ENCODE measurements at places on chromosomes 11 and 22.
A peak's percentile ranks its signal among the peaks of the same experiment; 100 is the strongest.

DNA sequence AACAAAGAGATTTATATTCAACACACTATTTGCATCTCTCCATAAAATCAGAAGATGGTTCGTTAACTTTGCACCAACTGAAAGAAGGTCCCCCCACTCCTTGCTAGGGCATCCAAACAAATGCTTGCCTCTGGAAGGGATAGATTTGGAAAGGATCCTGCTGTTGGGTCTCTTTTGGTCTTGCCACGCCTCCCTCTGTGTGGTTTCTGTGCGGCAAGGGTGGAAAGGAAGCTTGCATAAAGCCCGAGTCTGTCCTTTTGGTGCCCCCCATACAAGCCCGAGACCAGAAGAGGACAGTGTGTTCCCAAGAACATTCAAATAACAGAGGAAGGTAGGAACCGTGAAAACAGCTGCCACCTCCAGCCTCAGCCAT is 15.1 kb downstream of the SCGB1A1 start:
- H3K27me3 ChIP-seq: no peaks in the 10 kb centered on the region
- no peak for DNase-seq
- peaks cover 12% of the 10 kb centered on the region for H3K4me1 ChIP-seq
- peak overlapping the region; percentile 54 for H3K27ac ChIP-seq

- H3K4me3 ChIP-seq: no peak overlapping the region
- no peak overlapping the region for H3K27ac ChIP-seq
- H3K27me3 ChIP-seq: no peaks in the 10 kb centered on the region
- no peak for DNase-seq
- peaks cover 12% of the 10 kb centered on the region for H3K36me3 ChIP-seq
Measured at GRCh38 chr11:14262271-14262846, 96.6 kb downstream of the RRAS2 start.

- DNase-seq: no peak
- H3K36me3 ChIP-seq: no peaks in the 10 kb centered on the region
- no peak overlapping the region for H3K4me3 ChIP-seq
- no peak overlapping the region for H3K27ac ChIP-seq
Measured at GRCh38 chr11:6742260-6742659, 29.5 kb downstream of the OR2AG2 start.

DNA sequence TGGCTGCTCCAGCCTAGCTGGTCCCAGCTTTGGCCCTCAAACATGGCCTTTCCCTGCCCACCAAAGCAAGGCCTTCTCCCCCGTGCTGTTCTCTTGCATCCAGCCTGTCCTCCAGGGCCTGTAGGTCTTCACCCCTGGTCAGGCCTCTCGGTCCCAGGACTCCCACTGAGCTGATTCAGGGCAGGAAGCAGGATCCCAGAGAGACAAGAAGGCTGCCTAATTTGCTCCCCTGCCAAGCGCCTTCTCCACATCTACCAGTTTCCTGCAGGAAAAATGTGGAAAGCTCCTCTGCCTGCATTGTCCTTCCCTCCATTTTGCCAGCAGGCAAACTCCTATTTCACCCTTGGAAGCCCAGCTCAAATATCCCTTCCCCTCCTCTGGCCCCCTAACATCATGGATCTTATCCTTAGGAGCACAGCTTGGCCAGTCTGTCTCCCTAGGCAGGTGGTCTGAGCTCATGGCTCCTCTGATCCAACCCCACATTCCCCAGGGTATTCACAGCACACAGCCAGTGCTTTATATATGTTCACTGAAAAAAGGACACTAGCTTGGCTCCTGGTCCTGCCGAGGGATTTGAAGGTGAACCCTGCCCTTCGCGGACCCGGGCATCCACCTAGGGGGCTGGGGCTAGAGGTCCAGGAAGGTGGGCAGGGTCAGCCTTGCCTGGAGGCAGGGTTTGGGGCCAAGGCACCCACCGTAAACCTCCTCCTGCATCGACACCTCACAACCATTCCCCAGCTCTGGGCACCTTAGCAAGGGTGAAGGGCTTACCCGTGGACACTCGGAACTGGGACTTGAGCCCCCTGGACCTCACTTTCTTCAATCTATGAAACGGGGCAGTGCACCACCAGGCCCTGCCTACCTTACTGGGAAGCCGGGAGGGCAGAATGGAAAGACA is 968 bp downstream of the RHBDD3 start:
- peak overlapping the region; percentile 92 for H3K4me3 ChIP-seq
- no peak for DNase-seq
- no peaks in the 10 kb centered on the region for H3K27me3 ChIP-seq
- H3K4me1 ChIP-seq: peaks cover 36% of the 10 kb centered on the region

- H3K27me3 ChIP-seq: peaks cover 8% of the 10 kb centered on the region
- H3K4me1 ChIP-seq: peaks cover 10% of the 10 kb centered on the region
- no peaks in the 10 kb centered on the region for H3K36me3 ChIP-seq
Measured at GRCh38 chr22:26169315-26170111, at the start of gene SEZ6L. Gene SEZ6L, plus strand, starts transcription at chr22:26169462. Its CDS starts 208 bp downstream, at chr22:26169670.

DNA sequence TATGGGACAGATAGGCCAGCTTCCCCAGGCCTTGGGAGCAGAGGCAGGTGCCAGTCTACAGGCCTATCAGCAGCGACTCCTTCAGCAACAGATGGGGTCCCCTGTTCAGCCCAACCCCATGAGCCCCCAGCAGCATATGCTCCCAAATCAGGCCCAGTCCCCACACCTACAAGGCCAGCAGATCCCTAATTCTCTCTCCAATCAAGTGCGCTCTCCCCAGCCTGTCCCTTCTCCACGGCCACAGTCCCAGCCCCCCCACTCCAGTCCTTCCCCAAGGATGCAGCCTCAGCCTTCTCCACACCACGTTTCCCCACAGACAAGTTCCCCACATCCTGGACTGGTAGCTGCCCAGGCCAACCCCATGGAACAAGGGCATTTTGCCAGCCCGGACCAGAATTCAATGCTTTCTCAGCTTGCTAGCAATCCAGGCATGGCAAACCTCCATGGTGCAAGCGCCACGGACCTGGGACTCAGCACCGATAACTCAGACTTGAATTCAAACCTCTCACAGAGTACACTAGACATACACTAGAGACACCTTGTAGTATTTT is 26.6 kb upstream of the L3MBTL2 start:
- H3K27ac ChIP-seq: no peak overlapping the region
- no peak for DNase-seq

DNA sequence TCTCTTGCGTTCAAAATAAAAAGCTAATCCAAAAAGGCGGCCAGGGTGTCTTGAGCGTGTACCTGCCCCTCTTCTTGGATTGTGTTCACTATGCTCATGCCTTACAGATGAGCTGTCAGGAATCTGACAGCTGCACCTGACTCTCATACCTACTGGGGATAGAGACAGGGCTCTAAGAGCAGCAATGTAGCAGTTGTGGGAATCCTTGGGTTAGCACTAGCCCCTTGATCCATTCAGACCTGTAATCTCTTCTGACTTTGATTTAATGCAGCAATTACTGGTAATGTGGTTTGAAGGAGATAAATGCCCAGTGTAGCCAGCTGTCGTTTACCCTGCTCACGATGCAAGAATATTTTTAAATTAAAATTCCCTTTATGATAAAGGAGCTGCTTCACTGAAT is 145.8 kb downstream of the APOL5 start:
- no peaks in the 10 kb centered on the region for H3K27me3 ChIP-seq
- no peaks in the 10 kb centered on the region for H3K36me3 ChIP-seq
- H3K4me3 ChIP-seq: no peak overlapping the region
- no peak for DNase-seq
- H3K27ac ChIP-seq: no peak overlapping the region

- no peak overlapping the region for H3K4me3 ChIP-seq
- H3K36me3 ChIP-seq: no peaks in the 10 kb centered on the region
- DNase-seq: no peak
- no peaks in the 10 kb centered on the region for H3K27me3 ChIP-seq
- H3K27ac ChIP-seq: no peak overlapping the region
Measured at GRCh38 chr11:1152316-1153104, 5.2 kb upstream of the MUC5AC start.

GRCh38 chr11:92670308-92670890 is 299.1 kb upstream of the MTNR1B start:
- no peaks in the 10 kb centered on the region for H3K27me3 ChIP-seq
- no peak overlapping the region for H3K4me3 ChIP-seq
- H3K4me1 ChIP-seq: no peaks in the 10 kb centered on the region
- DNase-seq: no peak
- H3K27ac ChIP-seq: no peak overlapping the region
- no peaks in the 10 kb centered on the region for H3K36me3 ChIP-seq

GRCh38 chr11:86804951-86805350 is 4.6 kb downstream of the PRSS23 start:
- H3K4me3 ChIP-seq: no peak overlapping the region
- no peaks in the 10 kb centered on the region for H3K27me3 ChIP-seq
- DNase-seq: no peak
- peaks cover 12% of the 10 kb centered on the region for H3K4me1 ChIP-seq
- peaks cover 8% of the 10 kb centered on the region for H3K36me3 ChIP-seq

DNA sequence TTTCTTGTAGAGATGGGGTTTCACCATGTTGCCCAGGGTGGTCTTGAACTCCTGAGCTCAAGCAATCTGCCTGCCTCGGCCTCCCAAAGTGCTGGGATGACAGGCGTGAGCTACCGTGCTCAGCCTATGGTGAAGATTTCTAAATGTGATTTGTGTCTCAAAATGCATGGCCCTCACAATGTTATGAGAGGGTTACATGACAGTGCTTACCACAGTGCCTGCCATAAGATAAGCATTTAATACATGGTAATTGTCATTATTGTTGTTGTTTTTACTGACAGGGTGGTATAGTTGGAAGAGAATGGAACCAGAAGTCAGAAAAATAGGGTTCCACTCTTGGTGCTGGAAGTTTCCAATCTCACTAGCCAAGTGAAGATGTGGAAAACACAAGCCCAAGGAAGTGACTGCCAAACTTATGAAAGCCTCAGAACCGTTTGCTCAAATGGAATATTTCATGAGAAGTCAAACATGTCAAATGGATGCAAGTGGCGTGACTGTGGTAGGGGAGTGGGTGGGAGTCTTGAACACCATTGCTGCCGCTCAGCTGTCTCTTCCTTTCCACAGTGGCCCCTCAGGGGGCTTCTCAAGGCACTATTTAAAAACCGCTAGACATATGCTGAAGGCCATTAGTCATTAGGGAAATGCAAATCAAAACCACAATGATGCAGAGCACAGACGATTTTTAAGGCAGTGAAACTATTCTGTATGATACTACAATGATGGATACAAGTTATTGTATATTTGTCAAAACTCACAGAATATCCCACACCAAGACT is 29.1 kb upstream of the LMO2 start:
- no peaks in the 10 kb centered on the region for H3K36me3 ChIP-seq
- no peak for DNase-seq
- no peaks in the 10 kb centered on the region for H3K27me3 ChIP-seq
- H3K4me1 ChIP-seq: no peaks in the 10 kb centered on the region
- H3K27ac ChIP-seq: no peak overlapping the region

DNA sequence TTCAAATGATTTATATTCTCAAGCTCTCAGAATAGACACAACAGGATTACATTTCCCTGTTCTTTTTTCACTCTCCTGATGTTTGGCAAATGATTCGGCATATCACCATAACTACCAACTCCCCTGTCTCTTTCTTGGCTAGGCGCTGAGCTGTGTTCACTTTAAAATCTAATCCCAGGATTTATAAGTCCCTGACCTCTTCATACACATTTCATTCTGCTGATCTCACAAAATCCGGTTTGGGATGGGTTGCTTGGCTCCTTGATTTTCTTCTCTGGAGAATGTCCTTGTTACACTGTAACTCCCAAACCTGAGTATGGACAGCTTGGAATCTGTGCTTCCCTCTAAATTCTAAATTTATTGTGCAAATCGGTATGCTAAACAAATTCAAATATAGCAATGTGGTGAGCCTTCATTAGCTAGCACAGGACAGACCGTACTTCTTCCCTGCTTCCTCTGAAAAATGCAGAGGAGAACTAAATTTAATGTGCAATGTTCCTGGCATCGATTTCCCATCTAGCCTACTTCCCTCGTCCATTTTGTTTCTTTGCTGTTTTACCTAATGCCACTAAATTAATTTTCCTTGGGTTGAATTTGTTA is 858.5 kb upstream of the FAT3 start:
- H3K27ac ChIP-seq: no peak overlapping the region
- no peaks in the 10 kb centered on the region for H3K36me3 ChIP-seq
- DNase-seq: no peak
- H3K27me3 ChIP-seq: no peaks in the 10 kb centered on the region
- no peak overlapping the region for H3K4me3 ChIP-seq

- H3K4me3 ChIP-seq: no peak overlapping the region
- peaks cover 41% of the 10 kb centered on the region for H3K36me3 ChIP-seq
- no peaks in the 10 kb centered on the region for H3K4me1 ChIP-seq
- no peak for DNase-seq
Measured at GRCh38 chr22:17870407-17870806, 96.1 kb upstream of the BID start.

DNA sequence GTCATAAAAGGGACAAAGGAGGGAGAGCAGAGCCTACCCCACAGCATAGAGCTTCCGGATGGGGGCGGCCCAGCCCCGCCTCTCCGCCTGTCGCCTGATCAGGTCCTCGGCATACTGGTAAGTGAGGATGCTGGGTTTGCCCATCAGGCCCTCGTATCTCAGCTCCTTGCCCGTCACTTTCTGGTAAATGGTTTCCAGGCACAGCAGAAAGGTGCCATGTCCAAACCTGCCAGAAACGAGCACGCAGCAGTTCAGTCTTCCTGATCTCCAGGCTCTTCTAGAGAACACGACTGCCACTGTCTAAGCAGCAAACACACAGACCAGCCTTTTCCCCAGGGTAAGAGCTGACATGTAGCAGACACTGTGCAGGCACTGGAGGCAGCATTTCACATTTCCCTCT is 17.4 kb upstream of the TMEM121B start:
- H3K27ac ChIP-seq: no peak overlapping the region
- H3K36me3 ChIP-seq: peaks cover 36% of the 10 kb centered on the region
- DNase-seq: no peak
- no peaks in the 10 kb centered on the region for H3K4me1 ChIP-seq

GRCh38 chr22:20271114-20271994 is 3.2 kb upstream of the RTN4R start:
- DNase-seq: no peak
- H3K27ac ChIP-seq: no peak overlapping the region
- no peaks in the 10 kb centered on the region for H3K27me3 ChIP-seq
- no peaks in the 10 kb centered on the region for H3K36me3 ChIP-seq
- no peak overlapping the region for H3K4me3 ChIP-seq

- no peak overlapping the region for H3K4me3 ChIP-seq
- no peaks in the 10 kb centered on the region for H3K27me3 ChIP-seq
- no peaks in the 10 kb centered on the region for H3K36me3 ChIP-seq
Measured at GRCh38 chr11:27871056-27871455, 170.8 kb upstream of the BDNF start.
